ENCODE measurements at places on chromosomes 2 and 18.

DNA sequence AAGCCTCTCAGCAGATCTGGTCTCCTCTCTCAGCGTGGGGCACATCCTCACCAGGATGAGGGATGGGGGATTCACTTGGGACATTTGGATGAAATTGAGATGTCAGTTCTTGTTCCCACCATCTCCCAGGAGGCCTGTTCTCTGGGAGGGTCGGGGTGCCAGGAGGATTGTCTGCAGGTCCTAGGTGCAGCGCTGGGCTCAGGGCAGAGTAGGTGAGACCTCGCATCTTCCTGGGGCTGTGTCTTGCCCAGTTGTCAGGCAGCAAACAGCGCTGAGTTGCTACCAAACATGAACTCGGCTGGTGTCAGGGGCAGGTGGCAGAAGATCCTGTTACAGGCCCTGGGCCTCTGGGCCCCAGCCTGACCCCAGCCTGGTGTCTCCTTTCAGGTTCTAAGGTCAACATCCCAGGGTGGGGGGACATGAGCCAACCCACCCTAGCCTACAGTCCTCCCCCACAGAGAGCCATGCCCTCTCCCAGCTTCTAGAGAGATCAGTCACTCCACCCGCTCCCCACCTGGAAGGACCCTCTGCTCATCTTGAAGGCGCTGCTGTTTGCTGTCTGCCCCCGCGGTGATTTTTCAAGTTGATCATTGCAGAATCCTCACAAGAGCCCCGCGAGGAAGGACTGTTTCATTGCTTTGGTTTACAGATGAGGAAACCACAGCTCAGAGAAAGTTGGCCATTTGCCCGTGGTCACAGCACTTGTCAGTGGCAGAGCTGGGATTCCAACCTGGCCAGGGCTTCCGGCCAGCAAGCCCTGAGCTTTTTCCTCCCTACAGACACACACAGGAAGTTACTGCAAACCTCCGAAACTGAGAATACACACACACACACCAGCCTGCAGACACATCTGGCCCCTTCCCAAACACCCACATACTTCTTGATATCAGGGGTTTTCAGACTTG lies 83.9 kb downstream of the STPG4 start:
- no peak for DNase-seq

GRCh38 chr2:207474863-207475485 lies 54.8 kb upstream of the CREB1 start:
- DNase-seq: no peak

GRCh38 chr2:26897807-26898479 lies 50.0 kb downstream of the DPYSL5 start:
- no peak for DNase-seq

- DNase-seq: no peak
These were observed 41.4 kb downstream of the SCN3A start for GRCh38 chr2:165162466-165162865.

DNA sequence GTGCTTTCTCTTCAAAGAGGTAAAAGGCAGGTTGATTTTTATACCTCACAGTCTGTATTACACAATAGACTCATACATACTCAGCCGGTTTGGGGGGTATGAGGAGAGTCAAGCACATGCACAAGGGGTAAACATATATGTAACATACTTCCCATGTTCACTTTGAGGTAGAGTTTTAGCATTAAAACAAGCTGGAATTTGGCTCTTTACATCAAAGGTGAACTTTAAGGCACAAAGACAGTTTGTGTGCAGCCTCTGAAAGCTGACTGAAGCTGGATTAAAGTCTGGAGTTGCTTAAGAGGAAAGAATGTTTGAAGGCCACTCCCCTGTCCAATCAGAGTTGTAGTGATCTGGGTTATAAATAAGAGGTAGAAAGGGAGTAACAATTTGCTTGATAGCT lies 282.0 kb downstream of the DPP10 start:
- no peak for DNase-seq

- no peak for DNase-seq
These were observed 2.5 kb downstream of the TGFA start for GRCh38 chr2:70551167-70551566.

- DNase-seq: no peak
These were observed 130.8 kb upstream of the HDAC4 start for GRCh38 chr2:239531456-239532241.

DNA sequence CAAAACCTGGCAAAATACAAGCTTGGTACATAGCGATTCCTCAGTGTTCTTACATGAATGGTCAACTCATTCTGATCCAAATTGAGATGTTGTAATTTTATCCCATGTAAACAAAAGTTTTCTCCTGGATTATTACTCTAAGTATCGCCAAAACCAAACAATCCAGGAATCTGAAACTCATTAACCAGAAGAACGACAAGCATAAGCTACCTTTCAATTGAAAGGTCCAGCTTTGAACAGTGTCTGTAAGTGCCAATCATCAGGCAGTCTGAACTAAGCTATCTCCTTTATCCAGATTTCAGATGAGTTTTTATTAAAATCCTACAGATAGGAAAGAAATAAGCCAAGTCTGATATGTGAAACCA lies 2.4 kb downstream of the MEX3C start:
- DNase-seq: no peak

GRCh38 chr18:54702686-54703085 lies 111.6 kb downstream of the DYNAP start:
- no peak for DNase-seq

DNA sequence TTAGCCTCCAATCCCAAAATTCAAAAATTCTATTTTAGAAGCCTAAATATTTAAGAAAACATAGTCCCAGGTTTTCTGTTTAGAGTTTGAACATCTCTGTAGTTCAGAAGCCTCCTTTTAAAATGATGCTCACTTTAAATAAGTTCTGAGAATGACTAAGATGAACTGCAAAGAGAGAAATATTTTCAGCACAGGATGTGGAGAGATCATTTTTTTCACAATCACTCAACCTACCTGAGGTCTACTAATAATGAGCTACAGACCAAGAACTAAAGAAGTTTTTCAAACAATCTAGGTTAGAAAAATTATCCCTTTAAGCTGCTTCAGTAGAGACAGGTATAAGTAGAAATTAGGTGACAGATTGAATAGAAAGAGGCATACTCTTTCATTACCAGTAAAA lies 185.1 kb upstream of the CYP26B1 start:
- DNase-seq: no peak

GRCh38 chr2:212722046-212722445 lies 183.4 kb upstream of the ERBB4 start:
- DNase-seq: no peak
